H4 (cell line): ENCODE measurements at places on chromosomes 7 and 10. TPM values are rescaled to one million over a fixed set of nuclear protein-coding genes. Genes with fewer than 3 reads are reported as not detected.

The PDE6C gene
- not detected in 2 replicates for total RNA-seq

- no peak for DNase-seq
Measured at GRCh38 chr7:28573651-28574301, 161.5 kb downstream of the CREB5 start.

The MYL10 gene
- not detected in 2 replicates for total RNA-seq

DNA sequence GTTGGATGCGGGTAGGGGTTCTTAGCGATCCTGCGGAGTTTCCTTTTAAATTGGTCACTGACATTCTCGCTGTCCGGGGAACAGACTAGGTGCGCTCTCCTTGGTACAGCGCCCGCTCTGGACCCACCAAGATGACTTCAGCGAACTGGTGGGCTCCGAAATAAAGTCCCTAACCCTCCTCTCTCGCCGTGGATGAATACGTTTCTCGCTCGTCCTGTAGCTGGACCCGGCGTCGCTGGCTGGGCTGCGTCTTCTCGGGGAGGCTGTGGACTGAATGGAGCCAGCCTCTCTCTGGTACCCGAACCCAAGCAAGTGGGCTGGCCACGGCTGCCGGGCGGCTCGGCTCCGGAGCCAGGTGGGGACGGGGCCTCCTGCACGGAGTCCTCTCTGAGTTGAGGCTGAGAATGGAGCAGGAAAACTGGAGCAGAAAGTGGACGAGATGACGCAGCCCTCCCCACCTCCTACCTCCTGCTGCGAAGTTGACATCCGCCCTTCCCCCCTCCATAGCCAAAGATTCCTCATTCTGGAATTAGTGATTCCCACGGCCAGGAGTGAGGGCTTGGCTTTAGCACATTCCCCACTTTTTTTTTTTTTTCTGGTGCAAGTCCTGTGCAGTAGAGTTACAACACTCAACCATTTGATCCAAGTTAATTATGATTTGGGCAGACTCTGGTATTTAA lies 1.5 kb downstream of the UNC5B start:
- peak; percentile 61 for DNase-seq

GRCh38 chr7:151179946-151180345 lies 7.1 kb downstream of the ASB10 start:
- DNase-seq, result no peak

GRCh38 chr7:116041615-116042014 lies 11.1 kb upstream of the TFEC start:
- no peak for DNase-seq

The TRIM73 gene
- 0.15 TPM in 1 of 2 replicates, not detected in the other for total RNA-seq

- DNase-seq, result no peak
Measured at GRCh38 chr7:133389727-133390126, 136.8 kb downstream of the EXOC4 start.

The POT1 gene
- 28.0 and 30.9 TPM in 2 replicates for total RNA-seq

GRCh38 chr7:46189255-46189790 lies 268.3 kb upstream of the IGFBP3 start:
- peak; percentile 51 for DNase-seq

DNA sequence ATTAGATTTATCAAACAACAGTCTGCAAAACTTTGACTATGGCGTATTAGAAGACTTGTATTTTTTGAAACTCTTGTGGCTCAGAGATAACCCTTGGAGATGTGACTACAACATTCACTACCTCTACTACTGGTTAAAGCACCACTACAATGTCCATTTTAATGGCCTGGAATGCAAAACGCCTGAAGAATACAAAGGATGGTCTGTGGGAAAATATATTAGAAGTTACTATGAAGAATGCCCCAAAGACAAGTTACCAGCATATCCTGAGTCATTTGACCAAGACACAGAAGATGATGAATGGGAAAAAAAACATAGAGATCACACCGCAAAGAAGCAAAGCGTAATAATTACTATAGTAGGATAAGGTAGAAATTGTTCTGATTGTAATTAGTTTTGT lies 31.4 kb downstream of the LRRC17 start:
- no peak for DNase-seq
